ENCODE measurements at places on chromosomes 13 and 19. TPM values are rescaled to one million over a fixed set of nuclear protein-coding genes. Genes with fewer than 3 reads are reported as not detected.

Gene MBD3L2
- total RNA-seq = not detected

Gene SSC5D
- total RNA-seq = 3.5 TPM

Gene SIGLEC11
- total RNA-seq = 1.7 TPM

Gene ZNF780A
- total RNA-seq = 27.4 TPM

Gene MED26
- total RNA-seq = 4.0 TPM

Gene ZNF541
- total RNA-seq = 0.50 TPM

DNA sequence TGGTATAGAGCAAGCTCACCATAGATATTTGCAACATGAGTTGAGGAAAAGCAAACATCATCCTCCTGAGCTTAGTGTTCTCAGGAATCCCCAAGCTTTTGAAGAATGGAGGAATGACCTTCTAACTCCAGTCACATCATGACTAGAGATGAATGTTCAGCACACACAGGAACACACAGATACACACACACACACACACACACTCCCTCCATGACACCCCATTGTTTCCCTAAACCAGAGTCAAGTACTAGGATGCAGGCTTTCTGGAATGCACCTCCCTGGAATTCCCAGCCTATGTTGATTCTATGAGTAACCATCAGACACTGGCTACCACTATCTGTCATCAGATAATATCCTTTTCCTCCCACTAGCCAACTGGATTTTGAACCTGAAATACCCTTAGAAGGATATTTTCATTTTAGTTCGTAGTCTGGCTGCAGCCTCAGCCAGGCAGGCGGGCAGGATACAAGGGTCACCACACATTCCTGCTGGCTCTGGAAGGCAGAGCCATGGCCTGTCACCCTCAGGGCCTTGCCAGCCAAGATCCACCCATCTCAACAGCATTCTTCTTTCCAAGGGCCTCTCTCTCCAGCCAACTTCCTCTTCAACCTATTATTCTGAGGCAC lies 162.4 kb downstream of the FOXO1 start:
- H3K27ac ChIP-seq = no peak overlapping the region
- no peaks in the 10 kb centered on the region for H3K4me1 ChIP-seq
- H3K4me3 ChIP-seq = no peak overlapping the region

GRCh38 chr19:4066682-4067395 lies at the start of gene ZBTB7A:
TSS of gene ZBTB7A (minus strand) at chr19:4066899. CDS start at chr19:4055232, 11,667 bp downstream.
- H3K27ac ChIP-seq = peak within 1 kb of the TSS; percentile 92
- H3K4me1 ChIP-seq = peaks cover 38% of the 10 kb centered on the region
- DNase-seq = peak; percentile 52
- peaks cover 28% of the 10 kb centered on the region for H3K36me3 ChIP-seq
- H3K4me3 ChIP-seq = peak within 1 kb of the TSS; percentile 82

GRCh38 chr13:20303636-20304035 lies 71.5 kb upstream of the GJB6 start:
- peaks cover 4% of the 10 kb centered on the region for H3K27me3 ChIP-seq
- no peak for DNase-seq
- H3K36me3 ChIP-seq = no peaks in the 10 kb centered on the region
- peaks cover 13% of the 10 kb centered on the region for H3K4me1 ChIP-seq

DNA sequence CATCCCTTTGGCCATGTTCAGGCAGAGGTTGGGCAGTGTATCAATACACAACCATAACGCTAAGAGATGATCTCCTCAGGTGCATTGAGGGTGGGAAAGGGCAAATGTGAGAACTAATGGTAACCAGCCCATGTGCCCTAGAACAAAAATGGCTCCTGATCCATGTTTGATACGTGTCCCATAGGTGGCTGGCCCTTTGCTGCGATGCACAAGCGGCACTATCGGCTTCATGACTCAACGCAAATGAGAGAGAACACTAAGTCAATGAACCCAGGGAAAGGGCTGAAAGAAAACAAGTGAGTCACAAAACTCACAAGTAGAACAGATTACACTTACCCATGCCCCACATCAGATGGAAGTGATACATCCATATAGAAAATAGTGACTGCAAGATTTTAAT lies 201.7 kb downstream of the ABCC4 start:
- H3K27ac ChIP-seq = no peak overlapping the region
- no peak overlapping the region for H3K4me3 ChIP-seq
- H3K4me1 ChIP-seq = no peaks in the 10 kb centered on the region
- DNase-seq = no peak

DNA sequence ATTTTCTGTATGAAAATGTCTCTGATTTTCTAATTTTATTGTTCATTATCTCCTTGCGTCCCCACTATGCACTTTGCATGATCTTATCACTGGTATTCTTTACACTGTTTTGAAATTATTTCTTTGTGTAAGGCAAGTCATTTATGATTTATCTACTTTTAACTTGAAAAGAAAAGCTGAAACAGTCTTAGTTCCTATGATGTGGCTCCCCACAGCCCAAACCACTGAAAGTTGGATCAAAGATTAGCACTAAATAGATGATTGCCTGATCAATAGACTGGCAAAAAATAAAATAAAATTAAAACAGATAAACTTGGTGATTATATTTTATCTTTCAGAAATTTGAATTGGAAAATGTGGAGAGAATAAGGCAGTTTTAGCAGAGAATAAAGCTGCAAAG lies 1101.9 kb downstream of the PCDH9 start:
- H3K27ac ChIP-seq = no peak overlapping the region
- no peaks in the 10 kb centered on the region for H3K27me3 ChIP-seq
- H3K4me3 ChIP-seq = no peak overlapping the region
- DNase-seq = no peak
- no peaks in the 10 kb centered on the region for H3K36me3 ChIP-seq

GRCh38 chr19:43692877-43693276 lies 22.9 kb upstream of the PLAUR start:
- peaks cover 2% of the 10 kb centered on the region for H3K4me1 ChIP-seq
- H3K27ac ChIP-seq = no peak overlapping the region
- no peak overlapping the region for H3K4me3 ChIP-seq
- no peaks in the 10 kb centered on the region for H3K27me3 ChIP-seq
- DNase-seq = no peak

GRCh38 chr19:6501740-6502648 lies at the start of gene TUBB4A:
TSS of gene TUBB4A (minus strand) at chr19:6502309. CDS start at chr19:6502212, 97 bp downstream.
- peaks cover 27% of the 10 kb centered on the region for H3K36me3 ChIP-seq
- H3K4me1 ChIP-seq = peaks cover 27% of the 10 kb centered on the region
- H3K27me3 ChIP-seq = no peaks in the 10 kb centered on the region
- DNase-seq = no peak
- H3K4me3 ChIP-seq = peak within 1 kb of the TSS; percentile 47

DNA sequence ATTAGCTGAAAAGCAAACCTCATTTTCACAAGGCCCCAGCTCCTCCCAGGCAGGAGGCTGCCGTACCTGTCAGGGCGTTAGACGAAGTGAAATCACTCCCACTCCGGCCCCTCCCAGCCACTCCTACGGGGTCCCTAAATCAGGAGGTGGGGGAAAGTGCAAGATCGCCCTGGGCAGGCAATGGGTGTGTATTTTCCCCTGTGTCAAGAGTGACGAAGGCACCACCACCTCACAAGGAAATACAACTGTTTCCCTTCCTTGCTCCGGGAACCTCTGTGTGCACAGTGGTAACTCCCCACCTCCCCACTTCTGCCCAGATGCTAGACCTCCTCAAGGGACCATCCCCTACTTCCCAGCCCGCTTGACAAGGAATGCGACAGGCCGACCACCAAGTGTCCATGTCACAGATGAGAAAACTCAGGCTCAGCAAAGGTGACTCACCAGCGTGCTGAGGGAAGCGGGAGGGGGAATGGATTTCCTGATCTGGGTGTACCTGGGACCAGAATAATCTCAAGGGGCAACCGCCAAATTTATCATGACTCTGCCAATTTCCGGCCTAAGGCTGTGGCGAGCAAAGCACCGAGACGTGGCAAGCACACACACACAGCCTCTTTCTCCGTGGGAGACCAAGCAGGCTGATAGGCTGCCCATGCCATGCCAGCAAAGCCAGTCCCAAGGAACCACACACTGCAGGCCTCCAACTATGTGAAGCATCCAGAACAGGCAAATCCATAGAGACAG lies 7.3 kb downstream of the PPP6R1 start:
- no peak overlapping the region for H3K27ac ChIP-seq
- H3K27me3 ChIP-seq = no peaks in the 10 kb centered on the region
- DNase-seq = no peak

DNA sequence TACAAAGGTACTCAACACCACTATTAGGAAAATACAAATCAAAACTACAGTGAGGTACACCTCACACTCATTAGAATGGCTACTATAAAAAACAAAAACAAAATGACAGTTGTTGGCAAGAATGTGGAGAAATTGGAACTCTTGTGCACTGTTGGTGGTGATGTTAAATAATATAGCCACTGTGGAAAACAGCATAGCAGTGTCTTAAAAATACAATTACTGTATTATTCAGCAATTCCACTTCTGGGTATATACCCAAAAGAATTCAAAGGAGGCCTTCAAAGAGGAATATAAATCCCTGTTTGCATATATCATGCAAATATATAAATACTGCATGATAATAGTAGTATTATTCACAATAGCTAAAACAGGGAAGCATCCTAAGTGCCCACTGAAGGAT lies 66.8 kb downstream of the CDK8 start:
- no peak overlapping the region for H3K27ac ChIP-seq
- H3K4me3 ChIP-seq = no peak overlapping the region
- no peaks in the 10 kb centered on the region for H3K4me1 ChIP-seq
- H3K27me3 ChIP-seq = no peaks in the 10 kb centered on the region
- no peaks in the 10 kb centered on the region for H3K36me3 ChIP-seq

DNA sequence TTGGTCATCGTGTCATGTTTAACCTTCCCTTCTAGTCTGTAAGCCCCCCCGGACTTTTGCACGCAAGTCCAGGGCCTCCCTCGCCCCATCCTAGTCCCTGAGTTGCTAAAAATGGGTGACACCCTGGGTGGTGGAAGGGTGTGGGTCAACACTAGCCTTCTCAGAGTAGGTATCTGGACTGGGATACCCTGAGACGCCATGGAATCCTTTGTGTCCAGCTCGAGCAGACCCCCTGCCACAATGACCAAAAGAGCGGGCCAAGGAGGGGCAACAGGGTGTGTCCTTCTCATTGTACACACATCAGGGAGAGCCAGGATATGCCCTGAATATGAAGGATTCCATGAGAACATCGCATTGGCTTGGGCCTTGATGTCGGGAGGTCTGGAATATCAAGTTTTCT lies 67.5 kb upstream of the ATP12A start:
- H3K27ac ChIP-seq = no peak overlapping the region
- no peaks in the 10 kb centered on the region for H3K27me3 ChIP-seq
- H3K4me3 ChIP-seq = no peak overlapping the region
- H3K4me1 ChIP-seq = no peaks in the 10 kb centered on the region
- no peak for DNase-seq

DNA sequence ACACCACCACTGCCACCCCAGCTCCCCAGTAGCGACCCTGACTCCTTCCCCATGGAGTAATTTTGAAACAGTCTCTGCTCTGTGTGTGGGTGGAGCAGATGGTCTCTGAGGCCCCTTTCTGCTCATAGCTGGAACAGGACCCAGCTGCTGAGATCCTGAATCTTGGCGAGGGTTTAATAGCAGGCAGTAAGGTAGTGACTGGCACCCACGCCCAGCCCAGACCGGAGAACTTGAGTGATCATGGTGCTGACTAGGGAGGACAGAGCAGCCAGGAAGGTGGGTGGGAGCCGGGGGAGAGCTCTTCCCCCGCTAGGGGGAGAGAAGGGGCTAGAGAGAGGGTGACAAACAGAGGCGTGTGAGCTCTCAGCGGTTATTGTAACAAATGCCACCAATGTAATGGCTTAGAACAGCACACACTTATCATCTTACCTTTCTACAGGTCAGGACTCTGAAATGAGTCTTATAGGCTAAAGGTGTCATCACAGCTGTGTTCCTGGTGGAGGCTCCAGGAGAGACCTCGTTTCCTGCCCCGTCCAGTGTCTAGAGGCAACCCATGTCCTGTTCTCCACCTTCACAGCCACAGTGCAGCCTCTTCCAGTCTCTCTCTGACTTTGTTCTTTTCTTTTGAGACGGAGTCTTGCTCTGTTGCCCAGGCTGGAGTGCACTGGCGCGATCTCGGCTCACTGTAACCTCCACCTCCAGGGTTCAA lies 7.2 kb upstream of the ACER1 start:
- H3K27ac ChIP-seq = no peak overlapping the region
- H3K4me1 ChIP-seq = peaks cover 5% of the 10 kb centered on the region
- H3K4me3 ChIP-seq = no peak overlapping the region
- no peak for DNase-seq
- H3K36me3 ChIP-seq = no peaks in the 10 kb centered on the region

DNA sequence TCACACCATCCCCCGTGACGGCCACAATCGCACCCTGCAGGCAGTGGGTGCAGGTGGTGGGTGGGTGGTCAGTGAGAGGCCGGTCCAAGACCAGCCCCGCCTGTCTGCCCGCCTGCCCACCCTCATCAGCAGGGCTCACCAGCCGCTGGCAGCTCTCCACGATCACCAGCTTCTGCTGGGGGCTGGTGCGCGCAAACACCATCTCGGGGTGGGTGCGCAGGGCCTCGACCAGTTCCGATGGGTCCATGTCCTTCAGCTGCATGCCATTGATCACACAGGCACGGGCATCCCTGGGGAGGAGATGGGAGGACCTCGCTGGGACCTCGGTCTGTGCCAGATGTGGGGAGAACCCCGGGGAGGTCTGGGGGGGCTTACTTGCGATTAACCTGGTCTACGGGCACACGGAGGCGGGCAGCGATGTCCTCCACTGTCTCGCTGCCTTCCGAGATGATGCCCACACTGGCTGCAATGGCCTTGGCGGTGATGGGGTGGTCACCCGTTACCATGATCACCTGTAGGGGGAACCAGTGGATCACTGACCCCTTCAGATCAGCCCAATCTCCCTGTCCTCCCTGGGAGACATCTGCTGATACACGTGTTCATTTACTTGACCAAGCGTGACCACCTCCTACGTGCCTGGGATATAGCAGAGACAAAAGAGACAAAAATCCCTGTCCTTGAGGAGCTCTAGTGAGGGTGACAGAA lies 8.0 kb downstream of the ATP4A start:
- peaks cover 15% of the 10 kb centered on the region for H3K4me1 ChIP-seq
- H3K36me3 ChIP-seq = peaks cover 10% of the 10 kb centered on the region
- H3K27ac ChIP-seq = no peak overlapping the region
- peaks cover 21% of the 10 kb centered on the region for H3K27me3 ChIP-seq
- no peak overlapping the region for H3K4me3 ChIP-seq
- DNase-seq = no peak

GRCh38 chr19:21084343-21084742 lies 2.3 kb downstream of the ZNF714 start:
- peaks cover 6% of the 10 kb centered on the region for H3K36me3 ChIP-seq
- H3K4me3 ChIP-seq = no peak overlapping the region
- no peak overlapping the region for H3K27ac ChIP-seq
- no peak for DNase-seq

GRCh38 chr13:111955412-111956065 lies 111.4 kb upstream of the SOX1 start:
- DNase-seq = no peak
- H3K36me3 ChIP-seq = no peaks in the 10 kb centered on the region
- H3K27me3 ChIP-seq = no peaks in the 10 kb centered on the region

- no peak overlapping the region for H3K27ac ChIP-seq
- no peaks in the 10 kb centered on the region for H3K4me1 ChIP-seq
- H3K36me3 ChIP-seq = no peaks in the 10 kb centered on the region
- no peak overlapping the region for H3K4me3 ChIP-seq
- H3K27me3 ChIP-seq = no peaks in the 10 kb centered on the region
These were observed 105.1 kb downstream of the COG6 start for GRCh38 chr13:39760521-39760920.

- no peak overlapping the region for H3K27ac ChIP-seq
- H3K4me3 ChIP-seq = no peak overlapping the region
- H3K36me3 ChIP-seq = no peaks in the 10 kb centered on the region
- no peaks in the 10 kb centered on the region for H3K4me1 ChIP-seq
These were observed 148.8 kb downstream of the FLT1 start for GRCh38 chr13:28346154-28346553.

Measured in spinal cord (tissue), 10 donors.